ENCODE measurements at places on chromosomes 5 and 9.

DNA sequence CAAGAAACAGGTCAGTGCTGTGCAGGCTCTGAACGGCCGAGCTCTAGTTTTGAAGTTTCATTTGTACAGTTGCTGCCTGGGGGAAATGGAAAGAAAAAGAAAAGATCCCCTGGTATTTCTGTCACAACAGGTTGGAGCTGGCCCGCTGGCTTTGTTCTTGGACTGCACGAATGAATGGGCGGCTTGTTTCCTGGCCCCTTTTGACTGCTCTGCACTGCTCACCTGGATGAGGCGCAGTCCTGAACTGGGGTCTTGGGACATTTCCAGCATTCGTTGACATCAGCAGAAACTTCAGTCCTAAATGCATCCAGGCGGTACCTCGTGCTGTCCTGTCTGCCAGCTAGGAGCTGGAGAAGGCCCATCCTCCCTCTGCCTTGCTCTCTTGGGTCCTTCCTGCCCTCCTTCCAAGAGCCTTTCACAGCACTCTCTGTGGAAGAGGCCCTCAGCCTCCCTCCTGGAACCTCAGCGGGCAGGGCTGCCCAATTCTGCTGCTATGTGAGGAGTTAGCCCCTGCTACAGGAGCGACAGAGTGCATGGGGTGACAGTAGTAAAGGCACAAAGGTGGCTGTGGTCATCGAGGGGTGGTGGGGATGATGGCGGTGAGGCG is 189.2 kb downstream of the FSTL4 start:
- no peak for DNase-seq

- DNase-seq, result peak; percentile 29
Observed at GRCh38 chr9:2800394-2801179, 43.3 kb downstream of the PUM3 start.

DNA sequence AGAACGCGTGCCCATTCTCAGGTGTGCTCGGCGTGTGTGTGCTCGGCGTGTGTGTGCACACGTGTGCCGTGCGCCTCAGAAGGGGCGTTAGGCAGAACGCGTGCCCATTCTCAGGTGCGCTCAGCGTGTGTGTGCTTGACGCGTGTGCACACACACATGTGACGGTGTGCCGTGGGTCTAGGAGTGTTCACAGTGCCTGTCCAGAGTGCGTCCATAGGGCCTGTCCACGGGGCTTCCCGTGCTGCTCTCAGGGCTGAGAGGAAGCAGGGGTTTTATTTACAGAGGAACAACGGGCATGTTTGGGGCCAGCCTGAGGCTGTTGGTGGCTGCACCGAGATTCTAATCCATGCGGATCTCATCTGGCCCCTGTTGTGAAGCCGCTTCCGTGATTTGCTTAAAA is 14.2 kb upstream of the AHRR start:
- DNase-seq, result no peak

DNA sequence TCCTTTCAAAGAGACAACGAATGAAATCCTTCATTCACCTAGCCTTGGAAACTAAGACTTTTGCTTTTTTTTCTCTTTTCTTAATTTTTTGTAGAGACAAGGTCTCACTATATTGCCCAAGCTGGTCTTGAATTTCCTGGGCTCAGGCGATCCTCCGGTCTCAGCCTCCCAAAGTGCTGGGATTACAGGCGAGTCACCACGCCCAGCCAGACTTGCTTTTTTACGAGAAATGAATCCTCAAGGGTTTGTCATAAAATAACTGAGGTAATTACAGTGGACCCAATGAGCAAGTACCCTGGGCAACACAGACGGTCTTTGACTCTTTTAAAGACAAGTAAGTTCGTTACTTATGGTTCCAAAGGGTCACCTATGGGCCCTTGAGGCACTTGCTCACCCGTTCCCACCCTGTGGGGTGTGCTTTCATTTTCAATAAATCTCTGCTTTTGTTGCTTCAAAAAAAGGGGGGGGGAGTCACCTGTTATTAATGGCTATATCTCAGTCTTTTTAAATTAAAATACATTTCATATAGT is 70.4 kb downstream of the TRPM6 start:
- DNase-seq, result no peak

GRCh38 chr5:7464182-7464581 is 68.2 kb downstream of the ADCY2 start:
- DNase-seq, result no peak

GRCh38 chr5:168076561-168076991 is 214.9 kb upstream of the WWC1 start:
- DNase-seq, result no peak

GRCh38 chr5:159515909-159516415 is 185.7 kb upstream of the IL12B start:
- DNase-seq, result no peak

DNA sequence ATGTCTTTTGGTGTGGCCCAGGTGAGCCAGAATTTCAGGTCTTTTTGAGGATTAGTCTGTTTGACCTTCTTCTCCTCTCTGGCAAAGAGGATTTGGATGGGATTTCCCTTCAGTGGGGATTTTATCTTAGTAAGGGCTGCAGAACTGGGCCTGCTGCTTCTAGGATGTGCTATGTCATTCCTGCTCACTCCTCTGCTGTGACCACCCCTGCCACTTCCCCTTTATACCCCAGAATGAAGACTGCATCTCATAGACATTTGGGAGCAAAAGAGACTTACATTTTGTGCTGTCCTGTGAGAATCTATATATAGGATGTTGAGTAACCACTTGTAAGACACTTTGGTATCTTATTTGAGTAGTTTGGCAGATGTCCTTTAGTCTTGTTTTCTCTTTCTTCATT is 76.2 kb downstream of the ARHGAP26 start:
- no peak for DNase-seq

GRCh38 chr5:17355586-17356346 is 138.3 kb downstream of the BASP1 start:
- DNase-seq, result no peak

DNA sequence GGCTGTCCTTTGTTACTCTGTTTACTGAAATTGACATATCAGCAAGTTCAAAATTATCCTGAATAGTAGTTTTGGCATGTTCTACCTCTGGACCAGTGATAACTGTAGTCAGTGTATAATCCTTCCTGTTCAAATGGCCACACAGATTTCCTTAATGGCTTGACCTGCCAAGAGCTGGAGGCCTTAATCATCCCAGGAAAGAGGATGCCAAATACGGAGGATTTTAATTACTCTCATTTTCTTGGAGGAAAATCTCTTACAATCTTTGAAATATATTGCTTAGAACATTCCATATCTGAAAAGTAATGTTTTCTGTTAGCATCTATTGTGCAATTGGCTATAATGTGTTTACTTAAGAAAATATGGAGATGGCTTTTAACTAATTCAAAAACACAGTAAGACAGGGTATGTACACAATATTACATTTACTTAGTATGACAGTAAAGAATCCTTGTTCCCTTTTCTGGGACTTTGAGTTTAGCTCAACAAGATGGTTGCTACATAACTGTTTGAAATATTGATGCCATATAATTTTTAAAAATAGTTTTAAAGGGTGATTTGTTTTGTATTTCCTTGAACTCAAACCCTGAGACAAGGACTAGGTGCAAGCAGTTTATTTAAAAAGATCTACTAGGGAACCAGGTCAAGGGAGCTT is 68.9 kb upstream of the SELENOP start:
- DNase-seq, result no peak

DNA sequence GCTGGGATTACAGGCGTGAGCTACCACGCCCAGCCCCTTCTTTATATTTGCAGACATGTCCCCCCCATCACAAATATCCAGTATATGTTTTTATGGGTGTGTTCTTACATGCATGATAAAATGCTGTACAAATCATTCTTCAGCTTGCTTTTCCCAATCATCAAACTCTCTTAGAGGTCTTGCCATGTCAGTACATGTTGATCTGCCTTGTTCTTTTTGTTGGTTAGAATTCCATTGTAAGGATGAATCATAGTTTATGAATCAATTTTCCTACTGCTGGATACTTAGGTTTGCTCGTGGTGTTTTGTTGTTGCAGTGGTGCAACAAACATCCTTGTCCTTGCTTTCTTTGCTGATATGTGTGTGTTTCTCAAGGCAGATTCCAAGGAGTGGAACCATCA is 79.9 kb upstream of the NEURL1B start:
- no peak for DNase-seq

DNA sequence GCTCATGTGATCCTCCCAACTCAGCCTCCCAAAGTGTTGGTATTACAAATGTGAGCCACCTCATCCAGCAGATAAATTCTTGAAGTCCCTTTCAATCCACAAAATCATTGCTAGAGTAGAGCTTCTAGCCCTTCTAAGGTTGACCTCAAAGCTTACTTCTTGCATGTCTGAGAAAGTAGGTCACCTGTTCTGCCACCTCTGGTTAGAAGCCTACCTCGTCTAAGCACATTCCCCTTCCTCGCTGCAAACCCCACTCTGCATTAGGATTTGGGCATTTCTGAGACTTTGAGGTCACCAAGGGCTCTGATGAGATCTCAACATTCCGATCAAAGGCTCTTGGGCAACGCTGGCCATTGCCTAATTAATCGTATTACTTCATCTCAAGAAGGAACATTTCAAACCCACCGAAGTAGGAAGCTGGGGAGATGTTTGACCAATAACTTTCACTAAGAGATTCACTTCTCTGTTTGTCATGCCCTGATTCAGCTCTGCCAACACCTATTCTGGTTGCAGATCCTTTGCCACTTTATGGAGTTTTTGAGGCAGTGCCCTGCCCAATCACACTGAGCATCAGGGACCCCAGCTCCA is 8.6 kb downstream of the ADAM19 start:
- DNase-seq, result no peak

DNA sequence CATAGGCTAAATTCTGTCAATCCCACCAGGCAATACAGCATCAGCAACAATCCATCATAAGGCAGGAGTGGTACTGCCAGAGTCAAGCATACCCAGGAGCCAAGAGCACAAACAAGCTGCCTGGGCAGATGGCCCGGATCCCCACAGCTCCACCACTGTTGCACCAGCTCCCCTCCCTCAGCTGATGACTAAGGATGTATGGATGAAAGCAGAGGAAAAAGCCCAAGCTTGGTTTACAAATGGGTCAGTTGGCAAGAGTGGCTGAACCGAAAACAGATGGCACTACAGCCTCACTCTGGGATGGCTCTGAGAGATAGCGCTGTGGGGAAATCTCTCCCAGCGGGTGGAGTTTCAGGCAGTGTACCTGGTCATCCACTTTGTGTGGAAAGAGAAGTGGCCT is 29.4 kb downstream of the DROSHA start:
- DNase-seq, result no peak

GRCh38 chr5:89268460-89268859 is 385.5 kb upstream of the MEF2C start:
- peak; percentile 21 for DNase-seq

- DNase-seq, result no peak
Observed at GRCh38 chr5:117271656-117272055, 697.0 kb upstream of the SEMA6A start.
